ENCODE measurements at places on chromosomes 16 and 17. TPM values are rescaled to one million over a fixed set of nuclear protein-coding genes. Genes with fewer than 3 reads are reported as not detected.

The TPPP3 gene
- 3.8 TPM for total RNA-seq

The SMTNL2 gene
- 1.5 TPM for total RNA-seq

The FOXF1 gene
- 31.5 TPM for total RNA-seq

The CNTNAP4 gene
- total RNA-seq, result not detected

The PKD1 gene
- total RNA-seq, result 199 TPM

The GRAPL gene
- under 0.01 TPM for total RNA-seq

The ZCCHC14 gene
- 15.4 TPM for total RNA-seq

The TBC1D3E gene
- not detected for total RNA-seq

The FBXL20 gene
- total RNA-seq, result 14.5 TPM

All from fibroblast of lung (primary cell).